ENCODE measurements at places on chromosomes 11 and 22.

GRCh38 chr11:95736809-95737208 lies 52.8 kb downstream of the FAM76B start:
- DNase-seq: no peak

DNA sequence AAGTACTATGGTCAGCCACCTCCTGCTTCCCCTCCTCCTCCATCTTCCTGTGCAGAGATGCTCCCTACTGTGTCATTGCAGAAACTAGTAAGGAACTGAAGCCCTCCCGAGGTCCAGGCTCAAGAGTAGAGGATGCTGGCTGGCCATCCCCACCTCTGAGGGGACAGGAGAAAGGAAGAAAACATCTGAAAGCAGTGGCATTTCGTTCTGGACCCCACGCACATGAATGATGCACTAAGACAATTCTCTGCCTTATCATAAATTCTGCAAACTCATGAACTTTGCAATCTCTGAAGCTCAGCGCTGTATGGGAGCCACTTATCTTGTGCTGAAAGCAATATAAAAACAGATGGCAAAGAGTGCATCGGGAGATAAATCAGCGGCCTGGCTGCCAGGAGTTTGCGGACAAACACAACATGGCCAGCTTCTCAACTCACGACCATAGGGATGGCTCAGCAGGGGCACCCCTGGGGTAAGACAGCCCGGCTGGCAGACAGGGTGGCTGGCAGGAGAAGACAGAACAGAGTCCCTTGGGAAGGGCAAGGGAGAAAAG lies 306.4 kb downstream of the NXPE2 start:
- DNase-seq: no peak

DNA sequence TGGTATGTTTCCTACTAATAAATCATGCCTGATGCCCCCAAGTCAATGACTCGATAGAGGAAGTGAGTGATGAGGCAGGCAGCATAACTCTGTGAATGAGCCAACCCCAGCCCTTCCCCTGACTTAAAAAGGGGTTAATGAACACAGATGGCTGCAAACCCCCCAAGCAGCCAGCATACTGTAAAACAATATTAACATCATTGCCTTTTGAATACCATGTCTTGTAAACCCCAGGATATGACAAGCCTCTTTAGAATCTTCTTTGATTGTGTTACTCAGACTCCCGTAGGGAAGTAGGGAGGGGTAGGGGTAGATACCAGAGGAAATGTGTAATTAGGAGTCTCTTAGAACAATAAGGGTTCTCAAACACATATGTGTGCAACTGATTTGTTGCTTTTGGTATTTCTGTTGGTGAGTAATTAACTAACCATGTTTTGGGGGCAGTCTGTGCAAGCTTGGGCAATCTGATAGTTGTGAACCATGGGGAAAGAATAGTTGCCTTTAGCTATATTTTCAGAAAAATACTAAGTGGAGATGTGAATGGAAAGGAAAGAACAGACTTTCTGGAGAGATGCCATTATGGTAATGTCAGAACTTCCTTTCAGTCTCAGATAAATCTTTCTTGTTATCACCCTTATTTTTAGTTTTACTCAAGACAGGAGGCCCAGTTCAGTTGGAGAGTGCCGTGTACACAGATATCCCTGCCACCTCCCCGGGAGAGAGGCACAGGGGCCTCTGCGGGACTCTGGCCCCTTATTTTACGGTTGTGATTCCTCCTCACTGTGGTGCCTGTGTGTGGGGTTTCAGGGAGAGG lies 701.8 kb downstream of the NTM start:
- no peak for DNase-seq

DNA sequence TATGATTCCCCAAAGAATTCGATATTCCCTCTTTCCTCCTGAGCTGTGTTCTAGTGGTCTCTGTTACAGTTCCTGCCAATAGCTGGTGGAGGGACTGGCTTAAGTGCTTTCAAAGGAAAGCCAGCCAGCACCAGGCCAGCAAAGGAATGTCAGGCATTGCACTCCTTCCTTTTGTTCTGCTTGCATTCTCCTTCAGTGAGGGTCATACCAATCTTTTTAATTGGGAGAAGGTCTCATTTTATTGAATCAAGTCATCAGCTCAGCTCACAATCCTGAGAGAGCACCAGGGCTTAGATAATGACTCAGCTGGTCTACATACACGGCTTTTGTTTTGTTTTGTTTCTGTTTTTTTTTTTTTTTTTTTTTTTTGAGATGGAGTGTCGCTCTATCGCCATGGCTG lies 222.9 kb downstream of the NAV2 start:
- no peak for DNase-seq

- no peak for DNase-seq
Measured at GRCh38 chr22:29871684-29872083, 11.3 kb upstream of the MTMR3 start.

- DNase-seq: no peak
Measured at GRCh38 chr11:134271978-134272377, 4.2 kb upstream of the GLB1L3 start.

- no peak for DNase-seq
Measured at GRCh38 chr22:27011133-27011532, 353.7 kb downstream of the MIAT start.

DNA sequence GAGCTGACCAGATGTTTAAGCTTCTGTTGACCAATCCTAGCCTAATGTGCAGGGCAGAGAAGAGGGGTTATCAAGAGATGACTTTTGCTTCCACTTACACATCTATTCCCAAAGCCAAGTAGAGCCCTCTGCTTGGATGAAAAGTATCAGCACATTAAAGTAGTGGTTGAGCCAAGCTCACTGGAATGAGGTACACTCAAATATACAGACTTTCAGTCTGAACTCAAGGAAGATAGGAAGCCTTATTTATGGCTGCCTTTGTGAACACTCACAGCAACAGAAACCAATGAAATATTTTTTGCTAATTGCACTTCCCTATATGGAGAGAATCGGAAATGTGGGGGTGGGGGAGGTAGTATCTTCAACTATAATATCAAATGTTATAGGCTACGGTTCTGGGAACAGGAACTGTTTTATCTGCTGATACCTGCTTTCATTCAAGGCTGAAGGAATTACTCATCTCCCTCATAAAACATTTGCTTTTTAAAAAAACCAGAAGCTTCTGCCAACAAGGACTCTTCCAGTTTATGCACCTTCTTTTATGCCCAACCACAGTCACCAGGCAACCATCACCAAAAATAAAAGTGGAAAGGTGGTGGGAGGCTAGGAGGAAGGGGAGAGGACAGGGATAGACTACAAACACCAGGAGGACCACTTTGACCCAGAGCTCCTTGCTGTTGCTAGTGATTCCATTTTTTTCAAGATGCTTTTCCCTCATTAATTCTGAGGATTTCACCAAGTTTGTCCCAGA lies 91.2 kb downstream of the CLPB start:
- DNase-seq: no peak

DNA sequence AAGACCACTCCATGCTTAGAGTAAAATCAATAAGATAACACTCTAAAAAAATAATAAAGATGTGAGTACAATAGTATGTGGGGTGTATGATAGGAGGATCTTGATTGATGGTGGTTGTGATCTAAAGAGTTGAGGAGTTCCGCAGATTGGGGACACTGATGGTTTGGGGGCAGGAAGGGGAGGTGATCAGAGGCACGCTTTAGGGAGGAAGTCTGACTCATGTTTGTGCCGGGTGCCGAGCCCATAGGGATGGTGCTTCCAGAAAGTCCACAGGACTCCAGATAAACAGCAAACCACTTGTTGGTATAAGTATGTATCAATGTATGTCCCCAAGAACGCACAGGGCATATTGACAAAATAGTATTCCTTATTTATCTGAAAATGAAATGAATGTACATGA lies 27.5 kb downstream of the LINC01488 start:
- no peak for DNase-seq

DNA sequence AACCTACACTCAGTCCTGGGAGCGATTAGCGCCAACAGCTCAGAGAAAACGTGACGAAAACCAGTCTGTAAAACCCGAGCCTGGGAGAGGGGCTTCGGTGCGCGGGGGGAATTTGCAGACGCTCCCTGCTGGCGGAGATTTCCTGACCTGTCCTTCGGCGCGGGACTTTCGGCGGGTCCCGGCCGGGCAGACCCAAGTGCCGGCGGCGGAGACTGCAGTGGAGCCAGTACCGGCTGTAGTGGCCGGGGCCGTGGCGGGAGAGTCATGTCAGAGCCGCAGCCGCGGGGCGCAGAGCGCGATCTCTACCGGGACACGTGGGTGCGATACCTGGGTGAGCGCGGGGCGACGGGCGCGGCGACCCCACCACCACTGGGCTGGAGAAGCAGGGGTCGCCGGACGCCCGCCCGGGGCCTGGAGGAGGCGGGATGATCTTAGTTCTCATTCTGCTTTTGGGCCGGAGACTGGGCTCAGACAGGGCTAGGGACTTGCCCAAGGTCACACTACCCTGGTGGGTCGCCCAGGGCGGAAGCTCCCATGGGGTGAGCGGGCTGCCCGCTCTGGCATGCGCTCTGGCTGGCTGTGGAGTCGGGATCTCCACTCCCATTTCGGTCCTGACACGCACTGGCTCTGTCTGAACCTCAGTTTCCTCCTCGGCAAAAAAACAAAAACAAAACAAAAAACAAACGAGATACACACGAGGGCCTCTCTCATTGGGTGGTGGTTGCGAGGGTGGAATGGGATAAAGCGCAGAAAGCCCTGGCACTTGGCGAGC lies at the start of gene MTFP1:
MTFP1 (plus strand) TSS at position 153 of the 772 bp plus-strand sequence; CDS start at position 265, 112 bp downstream.
- peak; percentile 72 for DNase-seq

GRCh38 chr11:115384236-115384635 lies 120.0 kb downstream of the CADM1 start:
- no peak for DNase-seq

GRCh38 chr22:38423512-38424503 lies 31.2 kb downstream of the KCNJ4 start:
- peak; percentile 43 for DNase-seq

GRCh38 chr11:4068962-4069361 lies 25.6 kb upstream of the RRM1 start:
- DNase-seq: no peak

DNA sequence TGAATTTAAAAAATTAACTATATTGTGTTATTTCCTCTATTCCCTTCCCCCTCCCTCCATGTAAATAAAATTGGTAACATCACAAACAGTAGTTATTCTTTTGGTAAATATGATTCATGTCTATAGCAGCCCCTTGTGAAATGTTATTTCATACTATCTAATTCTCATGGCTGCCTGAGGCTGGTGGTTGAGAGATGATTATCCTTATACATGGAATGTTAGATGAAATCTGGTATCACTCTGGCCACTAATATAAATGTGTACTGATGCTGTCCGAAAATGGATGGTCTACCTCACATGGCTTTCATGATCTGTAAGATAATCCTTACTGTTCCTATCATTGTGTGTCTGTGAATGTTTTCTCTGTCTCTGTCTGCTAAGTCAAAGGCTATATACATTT lies 25.0 kb upstream of the EXPH5 start:
- DNase-seq: no peak

DNA sequence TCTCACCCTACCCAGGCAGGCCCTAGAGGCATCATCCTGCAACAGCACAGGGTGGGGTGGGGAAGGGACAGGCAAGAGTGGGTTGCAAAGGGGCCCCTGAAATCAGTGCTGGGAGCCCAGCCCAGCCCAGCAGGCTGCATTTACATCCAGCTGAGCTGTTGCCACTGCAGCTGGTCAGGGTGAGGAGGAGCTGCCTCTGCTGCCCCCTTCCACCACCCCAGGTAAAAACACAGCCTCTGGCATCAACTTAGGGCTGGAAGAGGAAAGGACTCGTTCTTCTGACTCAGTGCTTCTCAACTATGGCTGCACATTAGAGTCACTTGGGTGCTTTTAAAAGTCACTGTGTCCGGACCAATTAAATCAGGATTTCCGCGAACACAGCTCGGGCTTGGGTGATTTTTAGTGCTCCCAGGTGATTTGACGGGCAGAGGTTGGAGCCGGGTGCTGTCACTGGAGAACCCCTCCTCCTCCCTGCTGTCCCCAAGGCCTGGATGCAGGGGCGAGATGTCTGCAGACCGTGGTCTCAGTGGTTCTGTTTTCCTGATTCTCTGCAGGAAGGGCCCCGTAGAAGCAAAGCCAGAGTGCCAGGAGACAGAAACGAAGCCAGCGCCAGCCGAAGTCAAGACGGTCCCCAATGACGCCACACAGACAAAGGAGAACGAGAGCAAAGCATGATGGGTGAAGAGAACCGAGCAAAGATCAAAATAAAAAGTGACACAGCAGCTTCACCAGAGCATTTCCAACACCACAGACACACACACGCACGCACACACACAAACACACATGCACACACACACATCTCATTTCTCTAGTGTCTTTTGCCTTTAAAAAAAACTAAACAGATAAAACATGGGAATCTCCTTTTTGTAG lies 39.4 kb upstream of the TTC12 start:
- DNase-seq: no peak

- no peak for DNase-seq
Measured at GRCh38 chr11:69930081-69931059, 111.2 kb upstream of the FGF3 start.

DNA sequence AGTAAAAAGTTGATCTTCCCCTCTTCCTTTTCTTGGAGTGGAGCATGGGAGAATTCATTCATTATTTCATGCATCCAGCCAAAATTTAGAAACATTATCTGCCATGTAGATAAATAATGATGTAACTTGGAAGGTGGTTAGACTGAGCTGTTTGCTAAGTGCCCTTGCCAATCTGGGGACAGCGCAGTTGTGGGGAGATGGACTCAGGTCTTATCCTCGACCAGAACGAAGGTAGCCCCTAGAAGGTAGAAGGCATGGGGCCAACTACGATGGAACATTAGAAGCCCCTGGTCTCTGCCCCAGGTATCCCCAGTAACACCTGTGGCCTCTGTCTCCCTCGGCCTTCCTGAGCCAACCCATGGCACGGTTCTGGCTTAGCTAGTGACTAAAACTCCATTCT lies 53.0 kb upstream of the TIMP3 start:
- DNase-seq: no peak

DNA sequence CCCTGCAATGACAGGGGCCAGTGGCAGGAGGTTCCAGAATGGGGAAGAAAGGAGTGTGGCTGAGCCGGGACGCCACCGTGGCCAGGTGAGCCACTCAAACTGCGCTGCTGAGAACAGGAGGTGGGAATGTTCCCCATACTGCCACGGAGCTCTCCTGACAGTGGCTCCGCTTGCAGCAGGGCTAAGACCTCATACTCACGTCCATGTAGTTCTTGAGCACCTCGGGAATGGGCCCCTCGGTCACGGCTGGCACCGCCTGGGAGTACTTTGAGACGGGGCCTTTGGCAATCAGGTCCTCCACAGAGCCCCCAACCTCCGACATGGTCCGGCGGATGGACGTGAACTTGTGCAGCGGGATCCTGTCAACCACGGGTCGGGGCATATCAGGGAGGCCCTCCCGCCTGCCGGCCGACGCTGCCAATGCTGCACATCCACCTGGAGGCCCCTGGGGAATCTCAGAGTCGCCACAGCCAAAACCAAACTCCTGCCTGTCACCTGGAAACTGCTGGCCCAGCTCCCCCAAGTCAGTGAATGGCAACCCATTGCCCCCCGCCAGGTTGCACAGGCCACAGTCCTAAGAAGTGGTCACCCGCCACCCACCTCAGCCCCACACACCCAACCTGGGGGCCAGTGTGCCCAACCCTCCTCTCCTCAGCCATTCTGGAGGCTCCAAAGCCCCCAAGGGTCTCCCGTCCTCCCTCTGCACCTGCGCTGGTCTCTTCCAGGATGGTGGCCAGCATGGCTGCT lies 2.4 kb downstream of the CTSD start:
- DNase-seq: no peak
